ENCODE measurements at places on chromosomes 16 and 17.

GRCh38 chr16:67151431-67152097, 766 bp upstream of the B3GNT9 start:
- DNase-seq: no peak

GRCh38 chr17:79620207-79621038, 9.6 kb upstream of the RBFOX3 start:
- DNase-seq: no peak

- DNase-seq: peak; percentile 71
These were observed at the start of gene RAD51D for GRCh38 chr17:35119370-35120165. Gene RAD51D, minus strand, starts transcription at chr17:35119860. Its CDS starts 247 bp downstream, at chr17:35119613.

- DNase-seq: no peak
These were observed 6.8 kb downstream of the MAPK8IP3 start for GRCh38 chr16:1712791-1713261.

GRCh38 chr17:68288804-68289203, 2.1 kb downstream of the SLC16A6 start:
- no peak for DNase-seq

DNA sequence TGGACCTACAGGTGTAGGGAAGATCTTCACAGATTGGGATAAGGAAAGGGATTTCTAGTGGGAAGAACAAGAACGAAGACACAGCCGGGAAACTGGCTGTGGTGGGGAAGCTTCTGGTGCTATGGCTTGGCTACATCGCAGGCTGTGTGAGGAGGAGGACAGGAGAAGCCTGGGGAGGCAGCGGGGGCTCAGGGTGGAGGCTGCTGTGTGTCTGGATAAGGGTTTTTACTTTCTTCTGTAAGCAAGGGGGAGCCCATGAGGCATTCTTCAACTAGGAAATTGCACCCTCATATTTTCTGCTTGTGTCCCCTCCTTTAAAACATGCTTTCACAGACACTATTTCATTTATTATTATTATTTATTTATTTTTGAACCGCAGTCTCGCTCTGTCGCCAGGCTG, 2.9 kb upstream of the RHBDF2 start:
- no peak for DNase-seq

DNA sequence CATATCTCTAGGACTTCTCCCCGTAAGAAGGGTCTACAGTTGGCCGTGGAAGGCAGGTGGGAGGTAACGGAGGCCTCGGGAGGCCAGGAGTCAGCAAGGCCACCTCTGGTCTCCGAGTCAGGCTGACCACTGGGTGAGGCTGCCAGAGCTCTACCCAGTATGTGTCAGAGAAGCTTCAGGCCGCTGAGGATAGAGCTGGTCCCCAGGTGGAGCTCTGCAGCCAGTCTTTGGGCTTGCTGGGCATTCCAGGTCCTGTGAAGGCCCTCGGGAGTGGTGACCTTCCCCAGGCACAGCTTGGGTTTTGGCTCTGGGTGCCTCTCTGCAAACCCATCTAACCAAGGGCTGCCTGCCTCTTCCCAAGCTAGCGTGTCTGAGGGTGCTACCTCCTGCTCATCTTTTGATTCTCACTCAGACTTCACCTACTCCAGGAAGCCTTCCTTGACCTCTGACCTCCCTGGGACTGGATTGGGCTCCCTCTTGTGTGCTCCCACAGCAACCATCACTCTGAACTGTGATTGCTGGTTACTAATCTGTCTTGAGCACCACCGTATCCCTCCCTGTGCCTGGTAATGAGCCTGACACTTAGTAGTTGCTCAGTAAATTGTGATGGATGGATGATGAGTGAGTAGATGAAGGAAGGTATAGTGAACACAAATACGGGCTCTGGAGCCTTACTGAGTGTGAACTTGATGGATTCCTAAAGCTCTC, 22.3 kb downstream of the RHBDL3 start:
- no peak for DNase-seq

GRCh38 chr17:14372461-14372860, 71.6 kb downstream of the HS3ST3B1 start:
- DNase-seq: no peak

Measured in NCI-H510A (cell line).